ENCODE measurements at places on chromosomes 11 and 22.
A peak's percentile ranks its signal among the peaks of the same experiment; 100 is the strongest.

- no peak for DNase-seq
Measured at GRCh38 chr11:121564948-121565684, 112.3 kb upstream of the SORL1-AS1 start.

- DNase-seq: no peak
Measured at GRCh38 chr11:65362320-65362931, 7.9 kb downstream of the TIGD3 start.

DNA sequence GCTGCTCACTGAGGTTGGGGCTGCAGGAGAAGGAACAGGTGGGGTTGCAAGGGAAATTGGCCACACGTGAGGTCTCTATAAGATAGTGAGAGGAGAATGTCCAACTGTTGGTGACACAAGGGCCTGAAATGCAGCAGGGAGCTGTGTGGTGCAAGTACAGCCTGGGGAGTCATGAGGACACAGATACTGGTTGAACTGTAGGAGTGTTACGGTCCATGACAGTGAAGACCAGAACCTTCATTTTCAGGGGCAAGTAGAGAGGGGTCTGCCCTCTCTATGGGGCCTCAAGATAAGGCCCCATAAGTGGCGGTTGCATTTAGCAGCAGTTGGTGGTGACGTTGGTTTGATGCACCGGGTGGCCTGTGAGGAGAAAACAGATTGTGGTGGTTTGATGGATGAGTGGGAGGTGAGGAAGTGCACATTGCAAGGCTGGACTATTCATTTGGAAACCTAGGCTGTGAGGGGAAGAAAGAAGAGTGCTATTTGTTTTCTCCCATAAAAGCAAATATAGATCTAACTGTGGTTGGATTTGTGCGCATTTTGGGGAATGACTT is 39.4 kb downstream of the MICAL2 start:
- DNase-seq: no peak

DNA sequence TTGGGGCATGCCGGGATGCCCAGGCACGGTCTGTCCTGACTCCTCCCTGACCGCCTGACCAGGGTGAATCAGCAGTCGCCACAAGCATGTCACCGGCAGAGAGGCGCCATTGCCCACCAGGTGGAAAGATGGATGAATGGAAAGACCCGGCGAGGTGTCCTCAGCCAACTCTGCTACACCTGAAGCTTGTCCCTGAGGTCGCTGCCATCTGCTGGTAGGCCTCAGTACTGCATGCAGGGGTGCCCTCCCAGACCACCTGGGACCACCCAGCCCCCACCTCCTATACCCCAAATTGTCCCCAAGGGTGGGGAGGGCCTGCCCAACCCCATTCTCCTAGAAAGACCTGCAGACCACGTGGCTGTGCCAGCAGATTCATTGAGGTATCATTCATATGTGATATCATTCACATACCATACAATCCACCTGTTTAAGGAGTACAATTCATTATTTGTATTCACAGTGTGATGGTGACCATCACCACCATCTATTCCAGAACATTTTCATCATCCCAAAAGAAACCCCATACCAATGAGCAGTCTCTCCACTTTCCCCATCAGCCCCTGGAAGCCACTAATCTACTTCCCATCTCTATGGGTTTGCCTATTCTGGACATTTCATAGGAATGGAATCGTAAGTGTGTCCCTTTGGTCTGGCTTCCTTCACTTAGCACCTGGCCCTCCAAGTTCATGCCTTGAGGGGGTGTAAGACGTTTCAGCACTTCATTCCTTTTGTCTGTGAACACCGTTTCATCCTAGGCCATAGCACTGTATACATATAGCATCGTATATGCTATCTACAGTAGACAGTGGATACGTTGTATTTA is 17.5 kb downstream of the FGF3 start:
- DNase-seq: peak; percentile 55

- DNase-seq: no peak
Measured at GRCh38 chr22:39463931-39464390, 7.1 kb downstream of the MGAT3 start.

GRCh38 chr11:127506647-127507046 is 506.1 kb upstream of the KIRREL3 start:
- DNase-seq: no peak

- DNase-seq: no peak
Measured at GRCh38 chr22:20991252-20992055, 9.4 kb downstream of the LZTR1 start.

DNA sequence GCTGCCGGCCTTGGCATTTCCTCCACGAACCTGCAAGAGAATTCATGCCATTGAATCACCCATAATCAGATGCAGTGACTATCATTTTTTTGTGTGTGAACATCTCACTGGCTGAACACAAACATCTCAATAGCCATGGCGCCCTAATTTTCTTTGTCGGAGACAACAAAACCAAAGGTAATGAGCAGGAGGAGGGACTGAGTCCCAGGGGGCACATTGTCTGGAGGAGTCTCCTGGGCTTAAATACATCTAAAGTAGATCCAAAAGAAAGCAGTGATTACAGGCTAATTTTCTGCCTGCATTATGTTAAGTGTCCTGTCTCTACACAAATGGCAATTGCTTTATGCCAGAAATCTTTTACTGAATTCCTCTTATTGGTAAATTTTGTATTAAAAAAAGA is 113.5 kb downstream of the NTM start:
- DNase-seq: peak; percentile 24

DNA sequence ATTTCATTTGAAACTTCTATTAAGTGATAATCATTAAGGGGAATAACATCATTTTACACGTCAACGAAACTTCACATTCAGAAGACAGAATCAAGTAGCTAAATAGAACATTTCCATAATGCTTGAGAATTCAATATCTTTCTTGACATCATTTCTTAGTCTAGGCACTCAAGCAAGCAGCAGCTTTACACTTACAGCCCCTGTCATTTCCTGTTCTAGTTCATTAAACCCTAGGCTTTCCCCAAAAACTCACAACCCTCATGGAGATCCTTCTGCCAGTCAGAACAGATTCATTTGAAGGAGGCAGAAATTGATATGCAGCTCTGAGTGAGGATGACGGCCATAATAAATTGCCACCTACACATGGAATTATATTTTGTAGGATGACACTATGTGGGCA is 5.3 kb upstream of the HORMAD2 start:
- no peak for DNase-seq

GRCh38 chr11:7638710-7639642 is 34.3 kb downstream of the CYB5R2 start:
- no peak for DNase-seq

- no peak for DNase-seq
Measured at GRCh38 chr11:89205378-89205777, 27.7 kb downstream of the TYR start.
